ENCODE measurements at places on chromosomes 1 and 21.

- no peak for DNase-seq
Observed at GRCh38 chr1:26838474-26839338, 12.2 kb downstream of the ZDHHC18 start.

- DNase-seq: no peak
Observed at GRCh38 chr1:117143172-117143571, 21.6 kb upstream of the TRIM45 start.

DNA sequence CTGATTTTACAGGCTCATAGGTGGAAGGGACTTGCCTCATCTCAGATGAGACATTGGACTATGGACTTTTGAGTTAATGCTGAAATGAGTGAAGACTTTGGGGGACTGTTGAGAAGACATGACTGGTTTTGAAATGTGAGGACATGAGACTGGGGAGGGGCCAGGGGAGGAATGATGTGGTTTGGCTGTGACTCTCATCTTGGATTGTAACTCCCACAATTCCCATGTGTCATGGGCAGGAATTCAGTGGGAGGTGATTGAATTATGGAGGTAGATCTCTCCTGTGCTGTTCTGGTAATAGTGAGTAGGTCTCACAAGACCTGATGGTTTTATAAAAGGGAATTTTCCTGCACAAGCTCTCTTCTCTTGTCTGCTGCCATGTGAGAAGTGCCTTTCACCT, 20.8 kb downstream of the SCYL3 start:
- DNase-seq: no peak

DNA sequence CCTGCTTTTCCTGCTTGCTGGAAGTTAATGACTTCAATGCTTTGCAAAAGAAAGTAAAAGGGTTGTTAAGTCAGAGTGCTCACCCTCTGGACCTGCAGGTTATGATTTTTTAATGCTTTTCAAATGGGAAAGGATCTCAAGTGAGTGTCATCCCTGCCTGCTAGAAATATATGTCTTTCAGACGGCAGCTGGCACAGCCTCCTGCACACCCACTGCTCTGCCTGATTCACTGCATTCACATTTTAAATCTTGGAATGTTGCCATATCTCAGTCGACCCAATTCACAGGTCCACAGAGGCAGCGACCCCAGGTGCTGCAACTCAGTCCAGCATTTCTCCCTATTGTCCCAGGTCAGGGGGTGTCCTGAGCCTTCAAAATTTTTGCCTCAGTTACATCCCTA, 10.7 kb downstream of the DUSP23 start:
- no peak for DNase-seq

GRCh38 chr1:8241417-8242014, 76.4 kb upstream of the SLC45A1 start:
- no peak for DNase-seq
